BE2C (cell line): ENCODE measurements at places on chromosomes 6 and 20.

GRCh38 chr6:163398115-163398514 lies 16.4 kb upstream of the QKI start:
- no peak for DNase-seq

DNA sequence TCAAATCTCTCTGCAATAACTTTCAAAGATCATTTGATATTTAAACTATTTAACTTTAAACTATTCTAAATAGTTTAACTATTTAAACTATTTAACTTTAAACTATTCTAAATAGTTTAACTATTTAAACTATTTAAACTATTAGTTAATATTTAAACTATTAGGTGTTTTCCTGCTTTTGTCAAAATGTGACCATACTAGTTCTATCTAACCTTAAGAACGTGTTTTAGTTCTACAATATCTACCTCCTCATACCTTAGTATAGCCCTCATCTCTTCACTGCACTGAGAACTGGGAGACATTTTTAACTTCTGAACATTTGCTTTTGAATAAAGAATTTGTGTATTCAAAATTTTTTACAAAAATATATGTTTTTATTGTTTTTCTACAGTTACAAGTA lies 429.1 kb downstream of the ADGRB3 start:
- no peak for DNase-seq

DNA sequence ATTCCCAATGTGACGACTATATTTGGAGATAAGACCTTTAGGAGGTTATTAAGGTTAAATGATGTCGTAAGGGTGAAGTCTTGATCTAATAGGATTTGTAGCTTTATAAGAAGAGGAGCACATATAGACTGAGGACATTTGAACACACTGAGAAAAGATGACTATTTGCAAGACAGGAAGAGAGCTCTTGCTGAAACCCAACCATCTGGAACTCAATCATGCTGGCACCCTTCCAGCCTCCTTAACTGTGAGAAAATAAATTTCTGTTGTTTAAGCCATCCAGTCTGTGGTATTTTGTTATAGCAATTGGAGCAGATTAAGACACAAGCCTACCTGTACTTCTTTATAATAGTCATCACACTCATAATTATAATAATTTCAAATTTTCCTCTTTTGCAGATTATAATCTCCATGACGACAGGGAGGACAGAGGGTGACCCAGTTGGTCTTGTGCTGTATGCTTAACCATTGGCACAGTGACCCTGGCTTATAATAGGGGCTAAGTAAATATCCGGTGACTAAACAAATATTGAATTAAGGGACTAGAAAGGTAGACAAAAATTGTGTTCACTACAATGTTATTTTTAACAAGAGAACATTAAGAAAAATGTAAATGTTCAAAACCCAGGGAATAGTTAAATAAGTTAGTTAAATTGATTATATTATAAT lies 206.4 kb upstream of the HDDC2 start:
- DNase-seq: peak; percentile 12

DNA sequence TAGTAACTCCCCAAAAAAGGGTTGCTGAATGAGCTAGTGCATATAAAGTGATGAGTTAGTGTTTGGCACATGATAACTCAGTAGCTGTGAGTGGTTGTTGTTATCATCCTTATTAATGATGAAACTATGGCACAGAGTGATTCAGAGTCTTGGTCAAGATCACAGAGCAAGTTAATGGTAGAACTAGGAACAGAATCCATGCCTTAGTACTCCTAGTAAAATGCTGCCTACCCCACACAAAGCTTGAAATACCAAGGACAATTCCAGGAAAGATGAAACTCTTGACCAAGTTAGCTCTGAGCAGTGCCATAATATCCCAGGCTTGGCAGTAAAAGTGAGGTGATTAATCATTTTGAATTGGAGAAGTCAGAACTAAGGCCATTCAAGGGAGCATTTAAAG lies 109.1 kb upstream of the ENPP5 start:
- no peak for DNase-seq

DNA sequence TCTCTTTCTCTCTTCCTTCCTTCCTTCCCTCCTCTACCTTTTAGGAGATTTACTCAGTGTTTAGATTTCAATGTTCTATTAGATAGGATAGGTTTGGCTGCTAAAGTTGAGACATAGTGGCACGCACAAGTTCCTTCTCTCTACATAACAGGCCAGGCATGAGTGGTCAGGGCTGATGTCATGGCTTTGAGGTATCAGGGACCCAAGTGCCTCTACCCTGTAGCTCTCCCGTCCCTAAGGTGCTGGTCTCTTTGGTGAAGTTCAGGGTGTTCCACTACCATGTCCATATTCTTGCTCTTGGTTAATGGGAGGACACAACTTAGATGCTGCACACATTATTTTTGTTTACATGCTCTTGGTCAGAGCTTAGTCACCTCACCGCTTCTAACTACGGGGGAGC lies 245.3 kb downstream of the QKI start:
- DNase-seq: no peak

DNA sequence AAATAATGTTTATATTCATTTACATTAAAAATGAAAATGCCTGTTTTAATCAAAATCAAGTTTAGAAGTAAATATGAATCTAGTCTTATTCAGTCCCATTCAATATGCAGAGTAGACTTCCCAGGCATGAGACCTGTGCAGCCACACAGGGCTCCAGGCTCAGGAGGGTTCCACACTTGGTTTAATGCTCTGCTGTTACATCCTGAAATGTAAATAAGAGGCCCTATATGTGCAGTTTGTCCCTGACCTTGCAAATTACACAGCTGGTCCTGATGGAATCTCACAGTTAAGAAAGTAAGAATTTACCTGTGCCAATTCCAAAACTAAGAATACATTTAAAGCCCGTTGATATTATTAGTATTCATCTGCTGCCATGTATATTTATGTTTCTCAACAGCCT lies 79.4 kb downstream of the ARHGAP18 start:
- no peak for DNase-seq
